Lower leg skin (tissue), 4 donors: ENCODE measurements at places on chromosomes 11 and 22. TPM values are rescaled to one million over a fixed set of nuclear protein-coding genes. Genes with fewer than 3 reads are reported as not detected.

- no peak for DNase-seq
These were observed 222.2 kb upstream of the TENM4 start for GRCh38 chr11:79663017-79663416.

DNA sequence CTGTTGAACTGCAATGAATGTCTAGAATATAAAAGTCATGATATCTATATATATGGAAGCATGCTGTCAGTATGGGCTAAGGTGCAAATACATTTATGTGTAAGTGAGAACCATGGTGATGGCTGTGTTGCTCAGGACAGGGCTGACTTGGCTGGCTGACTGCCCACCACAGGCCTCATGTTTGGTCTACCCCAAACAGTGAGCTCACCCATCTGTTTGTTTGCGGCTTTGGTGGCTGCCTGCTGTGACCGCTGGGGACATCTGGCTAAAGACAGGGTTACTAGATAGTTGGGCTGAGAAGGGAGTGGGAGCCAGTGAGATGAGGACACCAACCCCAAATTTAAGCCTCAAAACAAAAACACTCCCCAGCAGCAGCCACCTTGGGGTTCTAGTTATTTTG, 6.3 kb downstream of the CD44 start:
- DNase-seq, result no peak

GRCh38 chr22:44159811-44160210, 20.9 kb upstream of the PARVG start:
- no peak for DNase-seq

- DNase-seq, result no peak
These were observed 245.9 kb upstream of the ANO3 start for GRCh38 chr11:26086028-26086427.

GRCh38 chr11:6927030-6927617, 898 bp downstream of the ZNF215 start:
- no peak for DNase-seq

DNA sequence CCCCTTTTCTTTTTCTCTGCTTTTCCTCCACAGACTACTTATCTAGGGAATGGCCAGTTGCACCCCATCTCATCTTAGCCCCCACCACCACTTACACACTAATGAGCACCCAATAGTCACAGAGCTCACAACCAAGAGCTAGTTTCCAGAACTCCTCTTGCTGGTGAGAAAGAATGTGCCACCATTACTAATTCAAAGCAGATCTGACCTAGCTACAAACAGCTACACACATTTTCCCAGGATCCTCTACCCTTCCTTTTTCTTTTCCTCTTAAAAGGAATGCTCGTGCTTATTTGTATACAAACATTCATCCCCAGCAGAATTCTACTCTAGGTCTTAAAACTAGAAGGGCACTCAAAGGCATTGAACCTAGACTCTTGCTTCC, 136.8 kb downstream of the CD44 start:
- DNase-seq, result no peak

- no peak for DNase-seq
These were observed 100.2 kb upstream of the OR4C13 start for GRCh38 chr11:49851971-49852389.

The PHF21B gene
- 0.17 TPM for total RNA-seq
